NCI-H2227 treated with DMSO at 0.1 percent for 48 hours (cell line): ENCODE measurements at places on chromosomes 6 and 20.
A peak's percentile ranks its signal among the peaks of the same experiment; 100 is the strongest.

DNA sequence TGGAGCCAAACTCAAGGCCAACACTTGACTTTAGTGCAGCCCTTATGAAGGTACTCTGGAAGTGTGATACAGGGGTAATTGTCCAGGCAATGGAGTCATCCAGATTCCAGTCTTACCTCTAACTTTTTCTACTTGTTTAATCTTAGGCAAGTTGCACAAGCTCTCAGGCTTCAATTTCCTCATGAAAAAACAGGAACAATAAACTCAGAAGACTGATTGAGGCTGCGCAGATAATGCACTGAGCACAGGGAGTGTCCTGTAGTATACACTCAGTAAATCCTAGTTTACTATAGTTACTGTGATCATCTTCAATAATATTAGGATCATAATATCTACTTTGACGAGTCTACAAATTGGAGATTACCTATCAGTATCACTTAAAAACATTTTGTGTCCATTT is 127.5 kb upstream of the SMLR1 start:
- DNase-seq, result no peak

DNA sequence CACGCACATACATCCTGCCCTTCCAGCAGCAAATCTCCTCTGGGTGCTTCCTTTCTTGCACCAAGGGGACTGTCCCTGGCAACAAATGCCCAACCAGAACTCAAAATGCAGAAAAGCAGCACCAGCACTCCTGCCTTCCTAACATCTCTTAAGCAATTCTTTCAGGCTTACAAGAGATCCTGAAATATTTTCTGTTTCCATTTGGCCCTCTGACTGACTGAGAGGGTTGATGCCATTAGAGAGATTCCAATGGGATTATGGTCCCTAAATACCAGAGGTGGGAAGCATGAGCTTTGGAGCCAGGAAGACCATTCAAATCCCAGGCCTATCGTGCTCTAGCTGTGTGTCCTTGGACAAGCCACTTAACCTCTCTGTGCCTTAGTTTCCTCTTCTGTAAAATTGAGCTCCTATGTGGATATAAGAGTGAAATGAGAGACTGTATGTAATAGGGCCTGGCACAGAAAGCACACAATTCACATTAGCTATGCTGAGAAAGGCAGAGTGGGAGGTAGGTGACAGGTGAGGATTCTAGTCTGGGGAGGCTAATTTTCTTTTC is 56.8 kb downstream of the PRDM1 start:
- DNase-seq, result no peak

DNA sequence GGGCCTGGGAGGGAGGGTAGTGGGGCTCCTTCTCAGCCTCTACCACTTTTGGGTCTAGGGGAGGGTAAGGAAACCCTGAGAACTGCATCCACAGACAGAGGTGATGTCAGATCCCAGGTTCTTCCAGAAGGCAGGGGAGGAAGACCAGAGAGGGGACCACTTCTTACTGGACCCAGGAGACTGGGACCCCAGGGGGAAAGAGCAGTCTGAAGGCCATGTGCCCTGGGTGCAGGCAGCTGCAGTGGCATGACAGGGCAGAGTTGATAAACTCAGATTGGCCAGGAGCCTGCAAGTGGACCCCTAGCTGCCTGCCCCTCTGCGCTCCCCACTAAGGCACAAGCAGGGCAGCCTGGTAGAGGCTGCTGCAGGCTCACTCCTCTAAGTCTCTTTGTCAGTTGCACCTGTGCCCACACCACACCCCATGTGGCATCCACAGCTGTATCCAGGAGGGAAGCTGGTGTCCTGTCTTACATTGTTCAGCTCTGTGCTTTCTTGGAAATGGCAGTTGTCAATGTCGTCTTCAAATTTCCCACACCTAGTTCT is 2.7 kb downstream of the CST9L start:
- no peak for DNase-seq

DNA sequence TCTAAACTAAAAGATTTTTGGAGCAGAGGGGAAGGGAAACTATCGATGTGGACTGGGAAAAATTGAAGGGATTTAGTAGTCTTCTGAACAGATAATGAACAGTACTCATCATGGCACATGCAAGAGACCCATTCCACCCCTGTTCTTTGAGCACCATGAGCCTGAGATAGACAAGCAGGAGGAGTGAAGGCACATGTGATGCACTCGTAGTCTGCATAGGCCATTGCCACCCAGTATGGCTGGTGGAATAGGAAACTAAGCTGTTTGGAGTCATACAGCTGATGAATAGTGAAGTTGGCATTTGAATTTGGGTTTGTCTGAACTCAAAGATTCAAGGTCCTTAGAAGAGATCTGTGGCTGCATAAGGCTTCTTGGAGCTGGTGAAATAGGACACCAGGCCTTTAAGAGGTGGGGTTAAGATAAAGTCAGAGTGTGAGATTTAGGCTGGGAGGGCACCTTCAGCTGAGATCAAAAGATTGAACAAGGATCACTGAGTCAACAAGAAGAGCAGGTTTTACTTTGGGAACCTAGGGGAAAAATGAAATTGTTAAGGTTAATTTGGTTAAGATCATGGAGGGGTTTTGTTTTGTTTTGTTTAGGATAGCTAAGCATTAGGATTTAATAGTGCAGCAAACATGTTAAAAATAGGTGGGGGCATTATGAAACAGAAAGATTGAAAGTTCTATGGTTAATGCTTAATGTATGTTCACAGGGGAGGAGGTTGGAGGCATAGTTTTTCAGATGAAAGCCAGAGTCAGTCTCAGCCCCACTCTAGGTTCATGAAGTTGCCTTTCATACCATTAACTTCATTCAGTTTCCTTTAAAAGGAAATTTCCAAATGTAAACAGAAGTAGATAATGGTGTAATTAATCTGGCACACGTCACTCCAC is 148.8 kb downstream of the ARID1B start:
- DNase-seq, result no peak

DNA sequence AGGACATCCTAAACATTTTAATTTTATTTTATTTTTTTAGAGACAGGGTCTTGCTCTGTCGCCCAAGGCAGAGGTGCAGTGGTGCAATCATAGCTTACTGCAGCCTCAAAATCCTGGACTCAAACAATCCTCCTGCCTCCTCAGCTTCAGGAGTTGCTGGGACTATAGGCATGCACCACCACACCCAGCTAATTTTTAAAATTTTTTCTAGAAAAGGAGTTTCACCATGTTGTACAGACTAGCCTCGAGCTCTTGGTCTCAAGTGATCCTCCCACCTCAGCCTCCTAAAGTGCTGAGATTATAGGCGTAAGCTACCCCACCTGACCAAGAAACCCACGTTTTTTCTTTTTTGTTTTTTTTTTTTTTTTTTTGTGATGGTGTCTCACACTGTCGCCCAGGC is 33.3 kb downstream of the BAK1 start:
- DNase-seq, result no peak

DNA sequence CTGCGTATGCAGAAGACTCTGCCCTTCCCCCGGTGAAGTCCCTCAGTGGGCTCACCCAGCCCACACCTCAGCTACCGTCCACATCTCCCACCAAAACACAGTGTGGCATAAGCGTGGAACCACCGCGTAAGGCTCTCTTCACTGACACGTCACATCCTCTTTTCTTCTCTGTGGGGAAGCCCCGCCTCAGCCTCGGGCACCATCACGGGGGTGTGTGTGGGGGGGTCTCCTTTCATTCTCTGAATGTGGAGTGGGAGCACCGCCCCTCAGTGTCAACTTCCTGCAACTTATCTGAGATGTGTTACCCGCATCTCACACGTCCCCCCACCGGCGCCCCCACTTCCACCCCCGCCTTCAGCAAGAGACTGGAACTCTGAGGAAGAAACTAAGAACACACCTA is 388.4 kb upstream of the JARID2 start:
- DNase-seq, result no peak

- DNase-seq, result no peak
Measured at GRCh38 chr6:121884620-121885019, 449.2 kb downstream of the GJA1 start.

- DNase-seq, result no peak
Measured at GRCh38 chr6:33206864-33207551, 1.3 kb upstream of the RING1 start.

DNA sequence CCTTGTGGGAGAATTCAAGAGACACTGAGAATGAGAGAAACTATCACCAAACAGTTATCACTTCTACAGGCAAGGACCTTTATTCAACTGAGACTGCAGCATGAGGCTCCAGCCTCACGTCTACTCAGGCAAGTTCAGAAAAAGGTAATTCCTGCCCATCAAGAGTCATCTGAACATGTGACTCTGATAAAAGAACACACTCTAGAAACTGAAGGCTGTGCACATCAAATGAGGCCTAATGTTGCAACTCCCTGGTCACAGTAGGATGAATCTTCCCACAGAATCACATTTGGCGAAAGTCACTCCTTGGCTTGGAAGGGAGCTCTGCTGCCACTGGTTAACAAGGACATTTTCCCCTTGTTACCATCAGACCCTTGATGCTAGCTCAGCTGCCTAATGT is 71.2 kb upstream of the EMILIN3 start:
- no peak for DNase-seq

DNA sequence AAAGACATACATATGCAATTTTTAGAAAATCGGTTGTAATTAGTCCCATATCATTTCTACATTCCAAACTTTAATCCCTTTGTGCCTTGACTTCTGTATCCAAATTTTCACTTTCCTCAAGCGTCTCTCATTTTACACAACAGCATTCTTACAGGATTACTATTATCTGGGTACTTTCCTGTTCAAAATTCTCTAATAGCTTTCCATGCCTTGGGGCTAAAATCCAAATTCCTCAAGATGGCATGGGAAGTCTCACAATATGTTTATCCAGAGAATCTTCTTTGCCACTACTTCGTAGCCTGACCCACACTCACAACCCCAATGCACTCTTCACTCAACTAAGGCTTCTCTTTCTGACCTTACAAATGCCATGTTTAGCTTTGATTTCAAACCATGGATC is 125.0 kb downstream of the TBX18 start:
- no peak for DNase-seq

DNA sequence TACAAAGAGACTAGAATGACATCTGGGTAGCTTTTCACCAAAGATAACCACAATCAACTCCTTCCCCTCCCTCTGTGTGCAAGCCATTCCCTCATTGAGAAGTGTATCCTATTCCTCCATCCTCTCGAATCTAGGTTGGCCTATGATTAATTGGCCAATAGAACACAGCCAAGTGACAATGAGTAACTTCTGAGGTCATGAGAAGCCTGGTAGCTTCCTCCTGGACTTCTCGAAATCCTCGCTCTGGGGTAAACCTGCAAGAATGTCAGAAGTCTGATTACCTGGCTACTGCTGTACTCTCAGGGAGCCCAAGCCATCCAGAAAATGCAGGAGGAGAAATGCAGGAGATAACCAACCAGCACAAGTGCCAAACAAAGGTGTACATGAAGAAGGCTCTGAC is 13.1 kb downstream of the ARHGAP18 start:
- no peak for DNase-seq

- no peak for DNase-seq
Measured at GRCh38 chr6:103326760-103327757, 1532.7 kb downstream of the HACE1 start.

GRCh38 chr6:32092760-32093497 is 16.2 kb downstream of the TNXB start:
- no peak for DNase-seq

GRCh38 chr20:33624399-33624798 is 37.7 kb upstream of the C20orf144 start:
- DNase-seq, result no peak

DNA sequence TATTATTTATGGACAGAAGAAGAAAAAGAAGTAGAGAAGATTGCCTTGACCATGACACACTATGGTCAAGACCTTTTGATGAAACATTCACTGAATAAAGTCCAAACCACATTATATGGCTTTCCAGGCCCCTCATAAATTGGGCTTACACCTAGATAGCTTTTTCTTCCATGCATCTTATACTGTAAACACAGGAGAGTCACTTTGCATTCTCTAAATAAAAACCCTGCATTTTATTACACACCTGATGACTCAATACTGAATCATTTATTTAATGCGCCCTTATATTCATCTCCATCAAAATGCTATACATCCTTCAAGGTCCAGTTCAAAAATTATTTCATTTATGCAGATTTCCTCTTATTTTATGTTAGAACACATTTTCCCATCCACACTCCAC is 78.0 kb downstream of the COL21A1 start:
- no peak for DNase-seq

GRCh38 chr20:50541606-50542041 is 31.4 kb downstream of the PTPN1 start:
- no peak for DNase-seq

- DNase-seq, result no peak
Measured at GRCh38 chr20:1526310-1526709, 31.2 kb downstream of the SIRPD start.

- DNase-seq, result no peak
Measured at GRCh38 chr6:75166773-75167172, 39.1 kb downstream of the COL12A1 start.

DNA sequence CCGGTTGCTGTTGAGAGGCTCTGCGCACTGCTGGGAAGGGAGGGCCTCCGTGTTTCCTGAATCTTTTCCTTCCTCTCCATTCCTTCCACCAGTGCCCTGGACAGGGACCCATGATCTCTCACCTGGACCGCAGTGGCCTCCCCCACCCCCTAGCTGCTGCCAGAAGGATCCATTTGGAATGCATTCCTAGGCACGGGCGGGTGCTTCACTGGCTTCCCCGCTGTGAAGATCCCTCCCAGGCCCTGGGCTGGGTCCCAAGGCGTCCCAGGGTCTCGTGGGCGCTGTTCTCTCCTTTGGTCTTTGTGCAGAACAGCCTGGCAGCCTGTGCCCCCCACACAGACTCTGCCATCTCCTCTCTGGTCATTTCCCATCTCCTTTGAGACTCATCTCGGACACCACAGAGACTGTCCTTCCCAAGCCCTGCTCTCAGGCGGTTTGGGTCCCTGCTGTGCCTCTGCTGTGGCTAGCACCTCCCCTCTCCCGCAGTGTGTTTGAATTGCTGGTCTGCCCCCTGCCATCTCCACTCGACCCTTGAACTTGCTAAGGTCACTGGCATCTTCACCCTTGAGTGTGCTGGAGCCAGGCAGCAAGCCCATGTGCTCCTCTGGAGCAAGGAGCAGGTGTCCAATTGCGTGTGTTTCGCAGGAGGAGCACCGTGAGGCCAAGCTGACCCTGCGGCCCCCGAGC is 59.0 kb downstream of the TCP11 start:
- DNase-seq, result no peak

- DNase-seq, result peak; percentile 17
Measured at GRCh38 chr20:36017048-36017951, 48.9 kb downstream of the CNBD2 start.

DNA sequence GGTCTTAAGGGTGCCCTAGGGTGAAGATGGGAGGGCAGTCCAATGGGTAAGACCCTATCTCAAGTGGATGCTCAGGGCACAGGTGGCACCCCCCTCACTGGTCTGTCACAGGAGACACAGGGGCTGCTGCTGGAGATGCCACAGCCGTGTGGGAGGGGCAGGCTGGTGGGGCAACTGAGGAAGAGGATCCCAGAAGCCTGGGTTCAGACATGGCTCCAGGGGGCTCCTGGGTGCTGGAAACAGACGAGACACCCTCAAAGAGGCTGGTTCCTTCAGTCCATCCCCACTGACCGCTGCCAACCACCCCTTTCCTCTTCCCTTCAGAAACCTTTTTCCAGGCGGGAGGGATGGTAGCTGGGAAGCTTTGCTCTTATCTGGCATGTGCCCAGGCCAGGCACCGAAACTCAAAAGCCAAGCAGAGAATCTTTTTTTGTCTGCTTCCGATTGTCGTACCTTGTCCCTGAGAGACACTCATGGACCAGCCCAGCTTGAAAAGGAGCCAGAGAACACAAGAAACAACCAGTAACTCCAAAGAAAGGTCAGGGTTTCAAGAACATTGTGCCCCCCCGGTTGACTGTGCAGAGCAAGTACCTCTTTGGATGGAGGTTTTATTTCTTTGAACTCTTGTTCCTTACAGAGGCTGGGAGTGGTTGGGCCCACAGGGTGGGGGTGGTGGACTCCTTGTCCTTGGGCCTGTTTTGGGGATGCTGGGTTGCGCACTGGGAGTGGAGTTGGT is 28.5 kb upstream of the EMILIN3 start:
- DNase-seq, result no peak

- DNase-seq, result no peak
Measured at GRCh38 chr6:140475086-140475485, 1100.6 kb upstream of the CITED2 start.
